ENCODE measurements at places on chromosomes 16 and 17.

DNA sequence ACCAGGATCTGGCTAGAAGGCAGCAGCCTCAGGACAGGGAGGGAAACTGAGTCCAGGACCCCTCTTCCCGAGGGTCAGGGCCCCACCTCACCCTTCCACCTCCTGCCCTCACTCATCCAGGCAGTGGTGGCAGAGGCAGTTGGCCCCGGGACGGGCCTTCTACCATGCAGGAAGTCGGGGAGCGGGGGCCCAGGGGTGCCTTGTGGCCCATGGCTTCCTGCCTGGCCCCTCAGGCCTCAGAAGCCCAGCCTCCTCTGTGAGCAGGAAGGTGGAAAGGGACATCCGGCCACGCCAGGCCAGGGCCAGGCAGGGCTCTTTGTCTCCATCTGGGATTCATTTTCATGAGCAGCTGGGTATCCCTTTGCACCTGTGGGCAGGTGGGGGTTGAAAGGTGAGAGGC lies 58.5 kb downstream of the BAHCC1 start:
- DNase-seq, result no peak

GRCh38 chr17:68963958-68964357 lies 8.8 kb upstream of the ABCA8 start:
- DNase-seq, result no peak

GRCh38 chr16:3858801-3859200 lies 21.7 kb downstream of the CREBBP start:
- no peak for DNase-seq

- no peak for DNase-seq
These were observed 4.2 kb downstream of the CDK3 start for GRCh38 chr17:76004750-76005262.

DNA sequence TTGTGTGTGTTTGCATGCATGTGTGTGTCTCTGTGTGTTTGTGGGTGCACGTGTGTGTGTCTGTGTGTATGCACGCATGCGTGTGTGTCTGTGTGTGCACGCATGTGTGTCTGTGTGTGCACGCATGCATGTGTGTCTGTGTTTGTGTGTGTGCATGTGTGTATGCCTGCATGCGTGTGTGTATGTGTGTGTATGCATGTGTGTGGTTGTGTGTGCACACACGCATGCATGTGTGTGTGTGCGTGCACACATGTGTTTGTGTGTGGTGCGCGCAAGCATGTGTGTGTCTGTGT lies 239.9 kb upstream of the TNRC6C start:
- no peak for DNase-seq

GRCh38 chr17:3529817-3530741 lies 27.5 kb downstream of the TRPV3 start:
- no peak for DNase-seq

- no peak for DNase-seq
These were observed 14.7 kb downstream of the RFFL start for GRCh38 chr17:35048685-35049379.

- DNase-seq, result no peak
These were observed 64.4 kb upstream of the TBX2 start for GRCh38 chr17:61335105-61335844.

GRCh38 chr16:79560318-79560717 lies 40.2 kb downstream of the MAF start:
- DNase-seq, result no peak

DNA sequence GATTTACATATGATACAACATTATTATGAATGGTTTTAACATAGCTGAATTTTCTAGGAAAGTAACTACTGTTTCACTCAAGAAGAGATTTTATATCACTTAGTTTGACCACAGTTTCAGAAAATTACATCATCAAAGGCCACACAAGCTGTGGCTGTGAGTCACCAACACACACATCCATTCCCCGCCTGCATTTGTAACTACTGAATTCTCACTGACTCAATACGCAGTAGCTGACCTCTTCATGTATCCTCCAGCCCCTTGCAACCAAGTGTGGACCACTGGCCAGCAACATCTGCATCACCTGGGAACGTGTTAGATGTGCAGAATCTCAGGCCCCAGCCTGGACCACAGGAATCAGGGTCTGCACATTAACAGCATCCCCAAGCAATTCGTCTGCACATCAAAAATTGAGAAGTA lies 197.6 kb downstream of the XYLT1 start:
- DNase-seq, result no peak

GRCh38 chr17:40705584-40705983 lies 2.0 kb upstream of the KRT24 start:
- no peak for DNase-seq

DNA sequence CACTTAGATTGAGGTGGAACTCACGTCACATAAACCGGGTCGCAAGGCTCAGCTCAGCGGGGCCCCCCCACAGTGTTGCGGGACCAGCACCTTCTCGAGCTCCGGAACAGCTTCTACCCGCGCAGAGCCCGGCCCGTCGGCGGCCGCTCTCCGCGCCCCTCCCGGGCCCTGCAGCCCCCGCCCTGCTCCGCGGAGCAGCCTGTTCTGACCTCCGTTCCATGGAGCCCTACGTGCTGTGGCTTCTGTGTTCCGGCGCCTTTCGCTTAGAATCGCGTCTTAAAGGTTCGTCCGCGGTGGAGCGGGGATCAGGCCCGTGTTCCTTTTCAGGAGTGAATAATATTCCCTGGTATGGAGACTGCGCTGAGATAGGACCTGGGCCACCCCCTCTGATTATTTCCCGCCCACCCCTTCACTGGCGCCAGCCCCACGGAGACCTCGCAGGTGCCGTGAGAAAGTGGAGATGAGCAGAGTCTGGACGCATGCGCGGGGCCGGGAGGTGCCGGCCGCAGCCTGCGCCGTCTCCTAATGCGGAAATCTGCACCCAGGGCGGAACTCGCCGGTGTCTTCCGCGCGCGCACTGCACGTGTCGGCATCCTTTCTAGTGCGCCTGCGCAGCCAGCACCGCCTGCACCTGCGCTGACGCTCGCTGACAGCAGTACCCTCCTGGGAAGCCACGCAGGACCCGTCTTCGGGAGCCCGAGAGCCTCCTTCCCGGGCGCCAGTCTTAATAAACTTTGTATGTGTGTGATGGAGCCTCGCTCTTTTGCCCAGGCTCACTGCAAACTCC lies 30.9 kb downstream of the ZNF778 start:
- peak; percentile 34 for DNase-seq

DNA sequence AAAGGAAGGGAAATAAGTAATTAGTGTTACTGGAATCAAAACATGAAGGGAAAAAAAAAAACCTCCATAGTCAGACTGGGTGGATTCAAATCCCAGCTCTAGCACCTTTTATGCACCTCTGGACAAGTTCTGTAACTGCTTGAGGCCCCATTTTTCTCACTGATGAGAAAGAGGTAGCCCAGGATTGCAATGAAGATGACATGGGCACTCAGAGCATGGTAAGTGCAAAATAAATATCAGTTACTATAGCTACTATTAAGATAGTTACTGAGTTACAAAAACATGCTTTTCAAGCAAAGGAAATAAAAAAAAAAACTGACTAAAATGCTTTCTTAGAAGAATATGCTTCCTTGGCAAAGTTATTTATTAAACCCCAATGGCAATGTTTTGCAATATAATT lies 58.8 kb downstream of the CEP95 start:
- DNase-seq, result no peak

DNA sequence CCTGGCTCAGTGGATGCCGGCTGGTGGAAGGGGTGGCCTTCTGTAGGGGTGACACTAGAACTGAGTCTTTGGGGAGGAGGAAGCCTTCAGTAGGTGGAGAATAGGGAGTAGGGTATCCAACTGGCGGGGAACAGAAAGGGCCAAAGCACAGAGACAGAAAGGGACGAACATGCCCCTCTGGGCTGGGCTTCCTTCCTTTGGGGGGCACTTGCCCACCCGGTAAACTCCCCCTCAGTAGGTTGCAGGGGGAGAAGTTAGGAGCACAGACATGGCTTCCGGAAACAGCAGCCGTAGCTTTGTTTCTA lies 774 bp downstream of the ENGASE start:
- DNase-seq, result no peak

DNA sequence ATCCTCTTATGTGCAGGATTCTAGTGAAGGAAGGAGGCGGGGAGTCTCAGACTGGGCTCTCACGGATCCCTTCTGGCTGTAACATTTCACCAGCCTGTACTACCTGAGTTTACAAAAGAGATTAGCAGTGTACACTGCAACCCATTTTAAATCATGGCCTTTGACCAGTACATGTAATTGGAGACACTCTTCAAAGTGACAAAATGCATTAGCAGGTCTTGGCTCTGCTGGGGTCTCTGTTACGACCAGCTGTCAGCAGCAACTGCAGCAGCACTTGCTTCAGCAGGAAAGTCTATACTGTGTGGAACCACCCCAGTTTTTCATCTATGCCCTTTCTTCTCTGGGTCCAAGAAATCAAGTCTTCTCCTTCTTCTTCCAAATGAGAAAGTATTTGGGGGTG lies 322.8 kb upstream of the ASIC2 start:
- no peak for DNase-seq

- no peak for DNase-seq
These were observed 21.0 kb upstream of the CIBAR2 start for GRCh38 chr16:85133290-85133599.

DNA sequence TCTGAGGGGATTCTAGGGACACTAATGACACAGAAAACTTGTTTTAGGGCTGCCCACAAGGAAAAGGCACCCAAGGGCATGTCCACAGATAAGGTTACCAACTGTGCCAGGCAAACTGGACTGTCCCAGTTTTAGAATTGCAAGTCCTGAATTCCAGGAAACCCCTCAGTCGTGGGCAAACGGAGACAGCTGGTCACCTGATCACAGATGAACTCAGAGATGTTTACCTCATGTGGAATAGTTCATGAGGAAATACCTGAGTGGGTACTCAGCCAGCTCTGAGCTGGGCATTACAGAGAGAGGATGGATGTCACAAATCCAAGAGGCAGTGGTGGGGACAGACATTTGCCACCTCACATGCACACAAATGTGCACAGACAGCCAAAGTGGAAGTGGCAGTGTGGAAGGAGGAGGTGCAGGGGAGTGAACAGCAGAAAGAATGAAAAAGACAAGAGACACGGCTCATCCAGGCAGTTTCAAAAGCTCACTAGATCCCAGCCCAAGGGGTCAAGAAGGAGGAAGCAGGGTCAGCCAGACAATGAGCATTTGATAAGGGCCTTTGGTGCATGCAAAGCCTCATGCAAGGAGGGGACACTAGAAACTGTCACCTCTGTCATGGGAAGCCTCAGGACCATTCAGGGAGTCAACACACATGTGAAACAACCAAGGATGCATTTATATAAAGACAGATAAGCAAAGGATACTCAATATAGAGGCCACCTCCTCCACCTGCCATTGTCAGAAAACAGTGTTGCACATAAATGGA lies 24.8 kb downstream of the TTLL6 start:
- no peak for DNase-seq
